Fibroblast of upper back skin (primary cell): ENCODE measurements at places on chromosomes 12 and 14.

DNA sequence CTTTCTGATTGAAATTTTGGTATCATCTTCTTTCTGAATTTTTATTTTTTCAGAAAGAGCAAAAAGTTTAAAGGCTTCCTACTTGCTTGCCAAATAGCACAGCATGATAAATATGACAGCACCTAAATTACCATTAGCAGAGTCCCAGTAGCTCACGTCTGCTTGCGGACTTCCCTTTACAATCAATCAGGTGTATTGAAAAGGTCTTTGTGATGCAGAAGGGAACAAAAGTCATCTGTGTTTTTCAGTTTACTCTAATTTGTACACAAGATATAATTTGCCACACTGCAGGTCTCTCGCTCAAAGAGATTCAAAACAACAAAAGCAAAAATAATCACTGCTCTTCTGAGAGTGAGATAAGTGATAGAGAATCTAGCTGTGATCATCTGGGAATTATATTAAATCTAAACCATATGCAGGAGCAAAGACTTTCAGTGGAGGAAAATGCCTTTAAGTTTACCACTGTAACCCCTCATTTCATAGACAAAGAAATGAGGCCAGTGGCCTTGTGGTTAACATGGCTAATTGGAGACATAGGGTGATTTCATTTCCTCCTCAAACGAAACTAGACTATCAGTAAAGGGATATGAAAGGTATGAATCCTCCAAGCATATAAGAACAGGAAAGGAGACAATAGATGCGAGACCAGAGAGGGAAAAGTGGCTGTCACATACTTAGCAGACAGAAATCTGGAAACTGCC is 240.8 kb upstream of the TMPO start:
- peak; percentile 6 for DNase-seq

- no peak for DNase-seq
Measured at GRCh38 chr14:68701001-68701741, 91.7 kb downstream of the ZFP36L1 start.

GRCh38 chr14:23307146-23307530 is 505 bp downstream of the BCL2L2 start:
- DNase-seq: no peak

GRCh38 chr14:59067127-59067894 is 121.2 kb upstream of the DAAM1 start:
- DNase-seq: no peak

DNA sequence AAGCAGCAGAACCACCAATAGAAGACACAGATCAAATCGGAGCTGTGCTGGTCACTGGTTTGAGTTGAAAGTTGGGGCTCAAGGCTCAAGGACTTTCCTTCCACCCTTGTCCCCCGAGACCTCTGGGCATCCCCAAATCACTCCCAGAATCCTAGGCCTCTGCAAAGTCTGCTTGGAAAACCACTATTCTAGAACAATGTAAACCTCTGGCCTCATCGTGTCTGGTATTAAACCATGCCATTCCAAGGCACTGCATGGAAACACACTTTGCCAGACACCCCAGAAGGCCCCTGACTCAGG is 288.0 kb downstream of the DPF3 start:
- DNase-seq: no peak

GRCh38 chr12:32536000-32536345 is 136.6 kb downstream of the FGD4 start:
- no peak for DNase-seq

GRCh38 chr14:81511111-81511904 is 22.3 kb downstream of the SEL1L start:
- no peak for DNase-seq

- DNase-seq: no peak
Measured at GRCh38 chr14:35998303-35998702, 172.2 kb downstream of the BRMS1L start.
